ENCODE measurements at places on chromosomes 11 and 22.

DNA sequence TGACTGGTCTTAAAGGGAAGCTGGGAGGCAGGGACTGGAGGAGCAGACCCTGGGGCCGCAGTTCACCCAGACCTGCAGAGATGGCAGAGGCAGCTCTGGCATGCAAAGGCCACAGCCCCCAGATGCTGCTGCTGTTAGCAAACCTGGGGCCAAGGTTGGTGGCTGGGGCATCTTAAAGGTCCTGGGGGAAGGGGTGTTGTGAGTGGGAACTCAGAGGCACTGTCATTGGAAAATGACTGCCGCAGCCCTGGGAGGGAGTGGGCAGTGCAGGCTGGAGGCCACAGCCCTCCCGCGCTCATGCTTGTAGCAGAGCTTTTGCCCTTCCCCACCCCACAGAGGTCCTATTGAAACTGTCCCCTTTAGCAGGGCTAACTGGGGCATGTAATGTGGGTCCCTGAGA is 111.8 kb downstream of the CTTN start:
- no peak for DNase-seq

- DNase-seq = no peak
Observed at GRCh38 chr11:116114198-116114651, 610.0 kb upstream of the CADM1 start.

DNA sequence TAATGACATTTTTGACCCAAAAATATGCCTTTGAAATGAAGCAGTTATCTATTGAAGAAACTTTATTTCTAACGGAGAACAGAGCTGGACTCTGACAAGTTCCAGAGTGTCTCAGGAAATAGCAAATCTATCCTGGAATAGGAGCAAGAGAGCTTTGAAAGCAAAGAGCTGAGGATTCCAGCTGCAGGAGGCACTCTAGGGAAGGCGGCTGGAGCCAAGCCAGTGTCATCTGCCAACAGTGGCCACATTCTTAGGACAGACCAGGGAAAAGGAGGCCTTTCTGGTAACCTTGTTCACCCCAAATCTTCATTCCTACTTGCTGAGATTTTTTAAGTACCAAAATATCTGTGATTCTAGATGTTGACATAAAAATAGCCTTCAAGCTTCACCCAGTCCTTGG is 493.5 kb upstream of the B3GAT1 start:
- no peak for DNase-seq

- DNase-seq = no peak
Observed at GRCh38 chr11:85459304-85459703, 167.8 kb downstream of the DLG2 start.

DNA sequence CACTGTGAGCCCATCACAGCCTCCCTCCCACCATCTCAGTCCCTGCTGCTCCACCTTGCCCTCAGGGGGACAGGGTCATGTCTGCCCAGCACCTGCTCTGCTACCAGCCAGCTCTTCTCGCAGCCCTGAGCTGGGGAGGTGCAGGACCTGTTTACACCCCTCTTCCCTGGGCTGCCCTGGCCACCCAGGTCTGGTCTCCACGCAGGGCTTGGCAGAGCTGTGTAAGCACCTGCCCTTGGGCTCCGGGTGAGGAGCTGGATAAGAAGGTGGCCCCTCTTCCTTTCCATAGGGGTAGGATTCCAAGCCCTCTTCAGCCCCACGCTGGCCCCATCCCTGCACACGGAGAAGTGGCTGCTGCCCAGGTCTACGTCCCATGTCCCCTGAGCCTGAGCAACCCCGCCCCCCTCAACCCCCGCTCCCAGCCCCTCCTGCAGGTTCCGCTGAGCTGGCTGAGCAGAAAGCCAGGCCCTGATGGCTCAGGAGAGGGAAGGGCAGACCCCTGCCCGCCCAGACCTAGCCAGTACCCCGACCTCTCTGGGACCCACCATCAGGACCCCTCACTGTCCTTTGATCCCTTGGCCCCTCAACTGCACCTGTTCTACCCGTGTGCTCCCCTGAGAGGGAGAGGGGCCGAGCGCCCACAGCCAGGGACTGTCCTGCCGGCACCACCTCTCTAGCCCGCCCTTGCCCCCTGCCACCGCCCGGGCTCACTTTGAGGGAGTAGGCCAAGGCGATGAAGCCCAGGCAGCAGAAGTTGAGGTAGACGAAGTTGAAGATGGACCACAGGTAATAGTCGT is 3.2 kb downstream of the IFITM10 start:
- no peak for DNase-seq

DNA sequence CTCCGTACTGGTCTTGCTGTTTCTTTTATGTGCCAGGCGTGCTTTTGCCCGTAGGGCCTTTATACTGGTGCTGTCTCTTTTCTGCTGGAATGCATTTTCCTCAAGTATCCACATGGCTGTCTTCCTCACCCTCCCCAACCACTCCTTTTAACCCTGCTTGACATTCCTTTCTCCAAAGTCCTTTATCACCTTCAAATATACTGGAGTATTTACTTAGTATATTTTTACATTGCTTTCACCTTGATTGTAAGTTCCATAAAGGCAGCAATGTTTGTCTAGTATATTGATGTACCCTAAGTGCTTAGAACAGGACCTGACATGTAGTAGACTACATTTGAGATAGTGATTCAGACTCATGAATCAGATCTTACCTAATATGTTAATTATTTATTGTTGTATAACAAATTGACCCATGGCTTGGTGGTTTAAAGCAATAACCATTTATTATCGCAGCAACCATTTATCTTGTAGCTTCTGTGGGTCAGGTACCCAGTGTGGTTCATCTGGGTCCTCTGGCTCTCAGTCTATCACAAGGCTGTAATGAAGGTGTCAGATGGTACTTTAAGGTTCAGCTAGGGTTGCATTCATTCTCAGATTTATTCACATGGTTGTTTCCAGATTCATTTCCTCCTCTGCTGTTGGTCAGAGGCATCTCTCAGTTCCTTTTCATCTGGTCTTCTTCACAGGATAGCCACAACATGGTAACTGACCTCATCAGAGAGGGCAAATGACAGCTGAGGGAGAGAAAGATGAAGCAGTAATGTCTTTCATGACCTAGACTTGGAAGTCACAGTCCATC is 34.2 kb downstream of the DDX10 start:
- peak; percentile 77 for DNase-seq

DNA sequence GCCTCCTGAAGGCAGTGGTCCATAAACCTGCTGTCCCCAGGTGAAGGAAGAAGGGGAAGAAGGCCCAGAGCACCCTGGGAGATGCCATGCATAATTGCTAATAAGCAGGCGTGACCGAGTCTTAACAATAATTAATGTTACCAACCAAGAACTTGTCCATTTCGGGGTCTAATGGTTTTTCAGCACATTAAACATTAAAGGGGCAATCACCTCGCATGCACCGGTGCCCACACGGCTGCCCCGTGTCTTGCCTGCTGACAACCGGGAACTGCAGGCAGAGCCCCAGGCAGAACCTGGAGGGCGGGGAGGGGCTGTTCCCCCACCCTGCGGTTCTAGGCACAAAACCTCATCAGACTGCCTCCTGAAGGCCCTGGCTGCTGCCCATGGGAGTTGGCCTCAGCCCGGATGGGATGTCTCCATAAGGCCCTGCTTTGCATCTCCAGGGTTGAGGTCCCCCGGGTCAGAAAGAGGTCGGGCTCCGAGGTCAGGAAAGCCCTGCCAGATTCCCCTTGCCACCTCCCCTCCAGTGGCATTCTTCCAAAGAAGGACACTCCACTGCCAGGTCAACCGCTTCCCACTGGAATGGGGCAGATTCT is 169.0 kb downstream of the BUD13 start:
- no peak for DNase-seq

DNA sequence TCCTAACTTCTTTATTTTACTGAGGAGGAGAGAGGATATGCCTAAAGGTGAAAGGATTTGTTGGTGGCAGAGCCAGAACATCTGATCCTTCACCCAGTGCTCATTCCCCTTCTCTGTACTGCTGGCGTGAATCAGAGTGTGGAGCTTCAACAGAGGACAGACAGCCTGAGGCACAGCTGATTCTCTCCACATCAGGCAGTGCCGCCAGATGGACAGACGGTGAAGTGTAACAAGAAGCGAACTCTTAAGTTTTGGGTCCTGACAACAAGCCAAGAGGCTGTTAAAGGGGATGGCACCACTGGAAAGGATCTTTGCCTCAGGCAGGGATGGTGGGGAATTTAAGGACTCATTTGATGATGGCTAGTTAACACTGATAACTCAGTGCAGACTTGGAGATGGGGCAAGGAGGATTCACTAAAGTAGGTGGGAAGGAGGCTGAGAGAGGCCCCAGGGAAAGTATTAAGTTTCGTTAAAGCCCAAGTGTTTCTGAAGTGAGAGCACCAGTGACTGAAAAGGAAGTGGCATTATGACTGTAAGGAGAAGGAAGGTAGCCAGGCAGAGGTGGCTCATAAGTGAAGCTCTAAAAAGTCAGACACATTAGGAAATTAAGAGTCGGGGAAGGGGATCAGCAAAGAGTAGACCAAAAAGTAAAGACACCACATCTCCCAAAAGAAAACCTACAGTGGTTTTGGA is 81.3 kb downstream of the CLPB start:
- peak; percentile 10 for DNase-seq

GRCh38 chr11:57413681-57414080 is 13.2 kb downstream of the SLC43A3 start:
- DNase-seq = no peak

DNA sequence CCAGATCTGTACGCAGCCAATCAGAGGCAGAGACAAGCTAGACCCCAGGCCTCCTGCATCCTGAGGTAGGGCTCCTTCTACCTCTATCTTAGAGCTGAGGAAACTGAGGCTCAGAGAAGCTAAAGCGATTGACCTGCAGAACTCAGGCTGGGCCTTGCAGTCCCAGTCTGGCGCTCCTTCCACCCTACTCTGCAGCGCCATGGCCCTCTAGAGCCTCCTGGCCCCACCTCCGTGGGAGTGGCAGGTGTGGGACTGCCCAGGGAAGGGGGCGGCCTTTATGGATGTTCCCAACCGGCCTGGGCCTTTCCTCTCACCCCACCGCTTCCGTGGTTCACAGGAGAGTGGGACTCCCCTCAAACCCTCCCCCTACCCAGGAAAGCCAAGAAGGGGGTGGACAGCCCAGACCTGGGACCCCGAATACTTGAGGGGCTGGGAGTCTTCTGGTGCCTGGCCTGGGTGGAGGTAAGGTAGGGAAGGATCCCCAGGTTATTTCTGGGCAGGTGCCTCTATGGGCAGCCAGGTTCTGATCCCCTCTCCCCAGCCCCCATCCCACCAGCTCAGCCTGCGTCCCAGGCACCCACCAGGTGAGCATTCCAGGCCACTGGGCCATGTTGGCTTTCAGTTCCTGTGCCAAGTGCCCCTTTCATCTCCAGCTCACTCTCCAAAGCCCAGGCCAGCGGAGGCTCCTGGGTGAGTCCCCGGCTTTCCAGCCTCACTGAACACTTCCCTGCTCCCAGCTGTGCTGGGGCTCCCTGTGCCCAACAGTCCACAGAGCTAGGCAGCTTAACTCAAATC is 3.0 kb downstream of the WNT11 start:
- DNase-seq = no peak

GRCh38 chr11:79922641-79923040 is 481.8 kb upstream of the TENM4 start:
- DNase-seq = no peak
